Central memory CD4-positive, alpha-beta T cell (primary cell): ENCODE measurements at places on chromosomes 12 and 14.

GRCh38 chr14:77046721-77047120, 18.2 kb upstream of the IRF2BPL start:
- DNase-seq = no peak

DNA sequence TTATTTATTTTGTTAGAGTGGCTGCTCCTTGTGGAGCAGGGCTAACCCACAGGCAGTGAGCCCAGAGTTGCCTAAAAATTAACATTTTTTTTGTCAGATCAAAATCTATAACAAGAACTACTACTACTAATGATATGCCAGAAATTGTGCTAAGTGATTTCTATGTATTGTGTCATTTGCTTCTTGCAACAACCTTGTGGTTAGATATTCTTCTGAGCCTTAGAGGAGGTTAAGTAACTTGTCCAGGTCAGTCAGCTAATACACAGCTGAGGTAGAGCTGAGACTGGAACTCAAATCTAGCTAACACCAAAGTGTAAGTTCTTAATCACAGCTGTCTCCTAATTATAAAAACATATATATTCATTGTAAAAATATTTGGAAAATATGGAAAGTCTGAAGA, 29.8 kb downstream of the CFL2 start:
- DNase-seq = no peak

DNA sequence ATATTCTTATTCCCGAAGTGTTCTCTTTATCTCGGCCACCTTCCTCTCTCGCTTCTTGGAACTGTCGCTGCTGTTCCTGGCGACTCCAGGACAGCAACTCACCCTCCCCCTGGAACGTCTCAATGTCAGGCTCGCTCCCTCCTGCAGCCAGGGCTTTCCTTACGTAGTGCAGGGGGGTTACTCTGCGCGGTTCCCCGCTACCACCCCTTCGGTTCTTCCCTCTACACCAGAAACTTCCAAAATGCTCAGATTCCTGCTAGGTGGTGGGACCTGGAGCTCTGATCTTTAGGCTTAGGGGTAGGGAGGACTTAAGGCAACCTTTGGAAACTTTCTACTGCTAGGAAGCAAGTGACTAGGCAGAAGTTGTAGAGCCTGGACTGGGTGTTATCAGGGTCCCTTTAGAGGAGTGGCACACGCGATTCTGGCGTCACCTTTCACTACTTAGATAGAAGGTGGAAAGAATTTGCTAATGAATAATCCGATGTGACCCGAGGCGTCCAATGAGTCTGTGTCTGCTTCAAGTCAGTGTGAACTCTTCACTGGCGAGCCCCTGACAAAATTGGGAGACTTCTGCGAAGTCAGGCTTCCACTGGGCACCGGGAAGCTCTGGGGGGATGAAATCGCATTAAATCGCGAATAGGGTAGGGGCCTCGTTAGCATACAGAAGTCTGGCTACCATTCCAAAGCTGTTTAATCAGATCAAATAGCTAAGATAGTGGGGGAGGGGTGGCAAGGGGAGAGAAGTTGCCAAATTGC, 900 bp upstream of the DPF3 start:
- peak; percentile 4 for DNase-seq

DNA sequence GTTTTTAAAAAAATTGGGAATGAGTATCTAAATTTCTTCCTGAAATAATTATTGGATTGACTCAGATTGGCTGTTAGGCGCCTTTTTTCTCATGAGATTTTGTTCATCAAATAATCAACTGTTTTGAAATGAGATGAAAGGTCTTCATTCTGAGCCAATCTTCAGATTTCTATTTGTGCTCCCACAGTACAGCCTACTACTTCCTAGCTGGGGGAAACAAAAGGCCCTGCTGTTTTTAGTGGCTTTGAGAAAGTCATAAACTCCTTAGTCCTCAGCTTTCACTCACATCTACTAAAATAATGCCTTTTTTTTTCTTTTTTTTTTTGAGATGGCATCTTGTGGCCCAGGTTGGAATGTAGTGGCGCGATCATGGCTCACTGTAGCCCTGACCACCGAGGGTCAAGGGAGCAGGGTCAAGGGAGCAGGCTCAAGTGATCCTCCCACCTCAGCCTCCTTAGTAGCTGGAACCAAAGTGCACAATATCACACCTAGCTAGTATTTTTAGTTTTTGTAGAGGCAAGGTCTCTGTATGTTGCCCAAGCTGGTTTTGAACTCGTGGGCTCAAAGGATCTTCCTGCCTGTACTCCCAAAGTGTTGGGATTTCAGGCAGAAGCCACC, 15.2 kb downstream of the NACA start:
- DNase-seq = no peak

- no peak for DNase-seq
These were observed 57.4 kb downstream of the FOXN3 start for GRCh38 chr14:89359477-89360222.

GRCh38 chr14:99579903-99580571, 24.0 kb downstream of the CCDC85C start:
- DNase-seq = no peak

DNA sequence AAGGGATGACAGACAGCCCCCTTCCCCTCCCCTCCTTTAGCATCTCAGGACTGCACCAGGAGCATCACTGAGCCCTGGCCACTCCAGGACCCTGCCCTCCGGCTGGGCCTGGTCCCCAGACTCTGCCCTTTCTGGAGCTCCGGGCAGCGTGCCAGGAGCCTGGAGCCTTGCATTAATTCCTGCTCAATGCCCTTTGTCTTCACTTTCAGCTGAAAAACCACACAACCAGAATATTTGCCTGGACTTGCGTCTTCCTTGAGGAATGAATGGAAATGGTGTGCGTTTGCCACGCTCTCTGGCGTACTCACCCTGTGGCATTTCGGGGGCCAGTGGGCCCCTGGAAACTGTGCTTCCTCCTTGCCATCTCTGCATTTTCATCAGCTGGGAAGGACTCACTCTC, 8.5 kb upstream of the RFLNA start:
- DNase-seq = no peak

- DNase-seq = no peak
These were observed 77.3 kb downstream of the PPM1A start for GRCh38 chr14:60326274-60326673.

GRCh38 chr14:102316338-102316742, 3.2 kb upstream of the ZNF839 start:
- no peak for DNase-seq

DNA sequence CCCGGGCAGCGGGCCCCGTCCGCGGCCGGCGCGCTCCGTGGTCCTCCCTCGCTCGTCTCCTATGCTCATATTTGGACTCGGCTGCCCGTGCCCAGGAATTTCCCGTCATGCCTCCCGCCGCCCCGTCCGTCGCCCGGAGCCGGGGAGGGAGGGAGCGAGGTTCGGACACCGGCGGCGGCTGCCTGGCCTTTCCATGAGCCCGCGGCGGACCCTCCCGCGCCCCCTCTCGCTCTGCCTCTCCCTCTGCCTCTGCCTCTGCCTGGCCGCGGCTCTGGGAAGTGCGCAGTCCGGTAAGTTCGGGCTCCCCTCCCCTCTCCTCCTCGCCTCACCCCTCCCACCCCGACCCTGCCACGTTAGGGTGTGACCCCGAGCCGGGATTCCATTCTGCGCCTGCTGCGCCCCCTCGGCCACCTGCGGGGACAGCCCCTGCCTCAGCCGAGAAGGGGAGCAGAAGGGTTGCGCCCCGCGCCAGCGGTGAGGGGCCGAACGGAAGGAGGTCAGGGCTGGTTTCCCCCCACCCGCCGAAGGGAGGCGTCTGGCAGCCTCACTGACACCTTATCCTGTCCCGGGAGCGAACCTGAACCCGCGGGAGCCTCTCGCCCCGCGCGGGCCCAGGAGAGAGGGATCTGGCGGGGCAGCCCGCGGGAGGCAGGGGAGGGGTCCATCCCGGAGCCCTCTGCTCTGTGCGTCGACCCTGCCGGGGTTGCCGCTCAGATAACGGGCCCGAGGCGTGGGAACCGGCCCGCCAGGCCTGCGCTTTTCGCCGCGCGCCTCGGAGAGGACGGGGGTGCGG, at the start of gene MSRB3:
MSRB3 (plus strand) TSS at position 108 of the 793 bp plus-strand sequence. CDS start 29,897 bp downstream, outside the sequence.
- no peak for DNase-seq

- DNase-seq = no peak
These were observed 348.8 kb downstream of the KCNH5 start for GRCh38 chr14:62696331-62696924.
